RWPE1 (cell line): ENCODE measurements at places on chromosomes 6 and 20.

GRCh38 chr6:146775220-146775619, 176.4 kb downstream of the ADGB start:
- DNase-seq, result peak; percentile 2

- no peak for DNase-seq
Observed at GRCh38 chr20:58709703-58710039, 17.1 kb downstream of the NPEPL1 start.

- DNase-seq, result peak; percentile 29
Observed at GRCh38 chr6:30219244-30219643, 6.0 kb upstream of the TRIM26 start.

- no peak for DNase-seq
Observed at GRCh38 chr6:32972353-32973143, 4.2 kb downstream of the BRD2 start.

DNA sequence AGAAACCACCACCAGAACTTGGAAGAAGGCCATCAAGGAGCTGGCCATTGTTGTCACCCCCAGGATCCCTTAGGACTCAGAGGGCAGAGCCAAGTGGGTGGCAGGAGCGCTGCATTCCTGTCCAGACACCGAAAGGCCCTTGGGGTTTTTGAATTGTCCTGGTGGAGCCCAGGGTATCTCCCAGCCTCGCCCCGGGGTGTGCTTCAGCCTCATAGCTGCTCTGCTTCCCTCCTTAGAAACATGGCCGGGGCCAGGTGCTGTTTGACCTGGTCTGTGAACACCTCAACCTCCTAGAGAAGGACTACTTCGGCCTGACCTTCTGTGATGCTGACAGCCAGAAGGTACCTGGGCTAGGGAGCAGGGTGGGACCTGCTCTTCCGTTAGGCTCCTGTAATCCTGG, 23.2 kb downstream of the EPB41L1 start:
- no peak for DNase-seq

DNA sequence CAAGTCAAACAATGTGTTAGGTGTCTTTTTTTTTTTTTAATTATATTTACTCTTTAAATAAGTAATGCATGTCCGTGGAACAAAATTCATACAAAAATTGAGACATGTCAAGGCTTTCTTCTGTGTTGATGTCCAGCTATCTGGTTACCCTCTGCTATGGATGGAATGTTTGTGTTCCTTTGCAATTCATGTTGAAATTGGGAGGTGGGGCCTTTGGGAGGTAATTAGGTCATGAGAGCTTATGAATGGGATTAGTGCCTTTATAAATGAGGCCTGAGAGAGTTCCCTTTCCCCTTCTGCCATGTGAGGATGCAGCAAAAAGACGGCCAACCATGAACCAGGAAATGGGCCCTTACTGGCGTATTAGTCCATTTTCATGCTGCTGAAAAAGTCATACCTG, 83.1 kb upstream of the KCNG1 start:
- no peak for DNase-seq

- DNase-seq, result no peak
Observed at GRCh38 chr20:63155266-63156165, 60.4 kb downstream of the YTHDF1 start.

GRCh38 chr6:43070028-43070632, 6.0 kb upstream of the PTK7 start:
- DNase-seq, result peak; percentile 63

DNA sequence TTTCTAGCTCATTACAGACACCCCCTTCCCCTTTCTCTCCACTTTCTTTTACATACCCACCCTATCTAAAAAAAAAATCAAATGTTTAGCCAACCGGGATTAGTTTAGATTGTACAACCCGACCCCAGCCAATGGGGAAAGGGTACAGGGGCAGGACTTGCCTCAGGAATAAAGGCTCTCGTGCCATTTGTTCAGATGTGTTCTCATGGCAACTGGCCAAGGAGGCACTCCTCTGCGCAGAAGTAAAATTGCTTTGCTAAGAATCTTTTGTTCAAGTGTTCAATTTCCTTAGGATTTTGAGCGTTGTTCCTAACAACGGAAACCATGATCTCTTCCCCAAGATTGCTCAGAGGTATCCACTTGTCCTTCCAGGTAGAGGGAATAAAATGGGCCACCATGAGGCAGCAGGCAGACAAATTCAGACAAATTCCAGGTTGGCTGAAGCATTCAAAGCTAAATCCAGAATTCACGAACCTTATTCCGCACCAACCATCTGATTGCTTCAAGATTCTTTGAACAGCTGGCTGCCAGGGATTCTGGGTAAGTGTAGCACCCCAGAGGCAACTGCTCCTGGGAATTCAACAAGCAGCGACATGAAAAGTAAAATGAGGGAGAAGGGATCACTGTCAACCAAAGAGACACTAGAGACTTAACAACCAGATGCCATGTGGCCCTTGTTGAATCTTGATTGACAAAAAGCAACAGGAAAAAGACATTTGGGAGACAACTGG, 431.8 kb downstream of the PREX1 start:
- no peak for DNase-seq
